PC-9 (cell line): ENCODE measurements at places on chromosomes 5 and 9. TPM values are rescaled to one million over a fixed set of nuclear protein-coding genes. Genes with fewer than 3 reads are reported as not detected.
A peak's percentile ranks its signal among the peaks of the same experiment; 100 is the strongest.

- DNase-seq: no peak
Measured at GRCh38 chr9:35861161-35861897, 8.9 kb downstream of the OR13J1 start.

- DNase-seq: no peak
Measured at GRCh38 chr5:62097361-62097760, 208.6 kb upstream of the KIF2A start.

DNA sequence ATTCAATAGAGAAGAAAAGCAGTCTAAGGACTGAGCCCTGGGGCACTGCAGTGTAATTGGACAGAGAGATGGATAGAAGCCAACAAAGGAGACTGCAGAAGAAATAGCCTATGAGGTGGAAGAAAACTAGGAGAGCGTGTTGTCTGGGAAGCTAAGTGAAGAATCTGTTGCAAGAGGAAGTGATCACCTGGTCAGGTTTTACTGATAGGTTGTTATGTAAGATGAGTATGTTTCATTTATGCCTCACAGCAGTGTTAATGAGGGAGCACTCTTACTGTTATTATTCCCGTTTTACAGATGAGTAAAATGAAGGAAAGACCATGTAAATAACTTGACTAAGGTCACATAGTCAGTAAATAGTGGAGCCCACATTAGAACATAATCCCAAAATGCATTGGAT is 80.0 kb upstream of the GRHPR start:
- DNase-seq: no peak

DNA sequence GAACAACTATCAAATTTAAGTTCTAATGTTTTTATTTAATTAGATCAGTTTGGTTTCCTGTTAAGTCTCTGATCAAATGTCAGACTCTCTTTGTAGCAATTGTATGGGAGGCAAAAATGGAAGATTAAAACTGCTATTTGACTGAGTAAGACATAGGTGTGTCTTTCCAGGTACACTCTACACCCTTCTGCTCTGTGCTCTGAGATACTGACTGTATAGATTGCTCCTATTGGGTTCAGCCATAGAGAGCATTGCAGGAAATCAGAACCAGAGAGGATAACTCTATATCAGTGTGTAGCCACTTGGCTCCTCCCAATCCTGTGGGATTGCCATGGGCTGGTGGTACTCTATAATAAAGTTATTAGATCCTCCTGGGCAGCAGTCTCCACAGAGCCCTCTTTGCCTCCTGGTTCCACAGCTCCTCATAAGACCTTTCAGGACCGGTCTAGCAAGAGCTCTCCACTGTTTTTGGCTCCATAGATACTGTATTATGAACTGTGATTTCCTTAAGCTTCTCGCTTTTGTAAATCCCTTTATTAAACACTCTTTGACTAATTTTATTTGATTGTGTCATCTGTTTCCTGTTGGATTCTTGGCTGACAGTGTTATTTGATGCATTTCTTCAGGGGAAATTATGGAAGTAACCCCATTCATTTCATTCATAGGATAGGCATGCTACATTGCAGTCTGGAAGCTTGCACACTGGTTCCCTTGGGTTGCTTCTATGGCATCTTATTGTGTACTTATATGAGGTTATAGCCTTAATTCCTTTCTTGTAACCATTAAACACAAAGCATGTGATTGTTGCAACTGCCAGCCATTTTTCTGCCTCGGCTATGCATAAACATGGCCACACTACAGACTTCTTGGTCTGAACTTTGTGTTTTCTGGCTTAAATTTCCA is 115.6 kb downstream of the VCAN start:
- DNase-seq: no peak

- DNase-seq: no peak
Measured at GRCh38 chr9:90300611-90301276, 341.9 kb downstream of the DIRAS2 start.

DNA sequence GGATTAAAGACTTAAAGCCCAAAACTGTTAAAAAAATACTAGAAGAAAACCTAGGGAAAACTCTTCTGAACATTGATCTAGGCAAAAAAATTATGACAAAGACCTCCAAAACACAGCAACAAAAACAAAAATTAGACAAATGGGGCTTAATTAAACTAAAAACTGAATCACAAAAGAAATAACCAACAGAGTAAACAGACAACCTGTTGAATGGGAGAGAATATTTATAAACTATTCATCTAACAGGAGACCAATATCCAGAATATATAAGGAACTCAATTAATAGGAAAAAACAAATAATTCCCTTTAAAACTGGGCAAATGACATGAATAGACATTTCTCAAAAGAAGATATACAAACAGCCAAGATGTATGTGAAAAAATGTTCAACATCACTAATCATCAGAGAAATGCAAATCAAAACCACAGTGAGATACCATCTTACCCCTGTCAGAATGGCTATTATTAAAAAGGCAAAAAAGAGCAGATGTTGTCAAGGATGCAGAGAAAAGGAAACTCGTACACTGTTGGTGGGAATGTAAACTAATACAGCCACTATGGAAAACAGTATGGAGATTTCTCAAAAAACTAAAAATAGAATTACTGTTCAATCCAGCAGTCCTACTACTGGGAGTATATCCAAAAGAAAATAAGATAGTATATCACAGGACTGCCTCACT is 50.2 kb upstream of the TLX3 start:
- no peak for DNase-seq

GRCh38 chr5:116900793-116901192 is 326.2 kb upstream of the SEMA6A start:
- no peak for DNase-seq

DNA sequence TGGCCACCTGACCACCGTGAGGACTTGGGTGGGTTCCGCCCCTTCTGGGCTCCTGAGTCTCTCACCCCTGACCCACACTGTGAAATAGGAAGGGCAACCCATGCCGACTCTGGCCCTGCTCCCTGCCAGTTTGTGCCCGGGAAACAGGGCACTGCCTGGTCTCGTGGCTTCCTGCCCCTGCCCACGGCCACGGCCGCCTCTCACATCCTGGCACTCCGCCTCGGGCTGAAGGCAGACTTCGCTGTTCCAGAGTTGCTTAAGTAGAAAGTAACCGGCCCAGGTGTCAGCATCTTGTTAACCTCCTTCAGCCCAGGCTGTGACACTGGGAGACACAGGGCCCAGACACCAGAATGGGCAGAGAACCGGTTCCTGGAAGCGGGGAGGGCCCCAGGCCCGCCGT is 68.7 kb upstream of the RNU6ATAC start:
- DNase-seq: no peak

- DNase-seq: no peak
Measured at GRCh38 chr5:79236362-79236969, 535 bp downstream of the JMY start.

- no peak for DNase-seq
Measured at GRCh38 chr9:17062497-17062896, 72.3 kb upstream of the CNTLN start.

DNA sequence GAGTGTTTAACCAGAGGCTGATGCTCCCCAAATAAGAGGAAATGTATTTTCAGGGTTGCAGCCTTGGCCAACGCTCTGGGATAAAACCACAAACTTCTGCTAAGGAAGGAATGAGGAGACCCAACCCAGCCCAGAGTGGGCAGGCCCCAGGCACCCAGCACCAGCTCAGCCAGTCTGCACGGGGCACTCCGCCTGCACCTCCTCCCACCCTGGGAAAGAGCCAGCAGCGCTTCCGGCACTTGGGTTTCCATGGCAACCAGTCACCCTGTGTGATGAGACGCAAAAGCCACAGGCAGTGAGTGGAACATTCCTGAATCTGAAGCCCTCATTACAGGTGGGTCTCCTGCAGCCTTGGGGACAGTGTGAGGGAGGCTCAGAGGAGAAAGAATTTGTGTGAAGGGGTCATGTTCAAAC is 85.2 kb upstream of the ZBTB43 start:
- peak; percentile 73 for DNase-seq

The NUP214 gene
- 49.6 and 59.0 TPM in 2 replicates for total RNA-seq

The TXNDC8 gene
- total RNA-seq: not detected in 2 replicates

GRCh38 chr5:28864006-28864405 is 1825.6 kb upstream of the CDH9 start:
- DNase-seq: no peak

The OR1J2 gene
- total RNA-seq: not detected in 2 replicates

The SUSD3 gene
- total RNA-seq: 8.4 and 8.7 TPM in 2 replicates

DNA sequence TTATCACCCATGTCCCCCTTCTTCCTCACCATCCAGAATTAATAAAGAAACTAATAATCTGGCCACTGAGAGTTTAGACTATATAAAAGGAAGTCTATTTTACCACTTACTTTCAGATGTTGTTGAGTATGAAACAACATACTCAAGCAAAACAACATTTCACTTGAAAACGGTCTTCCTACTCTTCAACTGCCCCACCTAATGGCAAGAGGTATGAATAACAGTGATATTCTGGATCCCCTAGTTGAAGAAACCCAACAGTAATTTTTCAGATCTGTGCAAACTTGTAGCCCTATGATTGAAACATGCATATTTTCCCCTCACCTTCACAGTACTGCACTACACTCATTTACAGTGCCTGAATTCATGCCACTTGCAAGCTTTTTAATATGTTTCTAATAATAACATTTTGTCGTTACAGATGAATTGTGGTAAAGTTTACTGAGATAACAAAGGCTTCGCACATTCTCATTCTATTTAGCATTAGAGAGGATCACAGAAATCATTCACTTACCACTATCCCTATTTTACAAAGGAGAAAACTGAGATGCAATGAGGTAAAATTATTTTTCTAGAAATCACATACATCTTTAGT is 267.9 kb upstream of the PDE4D start:
- peak; percentile 0 for DNase-seq

The RASEF gene
- total RNA-seq: 10.8 and 12.8 TPM in 2 replicates

DNA sequence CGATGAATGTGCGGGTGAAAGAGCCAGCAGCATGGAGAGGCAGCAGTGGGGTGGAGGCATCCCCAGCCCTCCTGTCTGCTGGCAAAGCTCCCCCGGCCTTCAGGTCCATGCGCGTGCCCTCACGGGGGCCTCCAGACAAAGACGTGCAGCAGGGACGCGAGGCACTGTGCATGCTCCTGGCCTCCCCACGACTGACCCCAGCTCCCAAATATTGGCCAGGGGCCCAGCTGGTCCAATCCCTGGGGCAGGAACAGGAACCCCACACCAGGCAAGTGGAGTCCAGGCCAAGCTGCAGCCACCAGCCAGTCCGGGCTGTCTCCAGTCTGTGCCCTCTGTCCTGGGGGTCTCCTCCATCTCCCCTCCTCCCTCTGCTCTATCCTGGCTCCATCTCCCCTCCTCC is 33.5 kb upstream of the LRRC14B start:
- no peak for DNase-seq

DNA sequence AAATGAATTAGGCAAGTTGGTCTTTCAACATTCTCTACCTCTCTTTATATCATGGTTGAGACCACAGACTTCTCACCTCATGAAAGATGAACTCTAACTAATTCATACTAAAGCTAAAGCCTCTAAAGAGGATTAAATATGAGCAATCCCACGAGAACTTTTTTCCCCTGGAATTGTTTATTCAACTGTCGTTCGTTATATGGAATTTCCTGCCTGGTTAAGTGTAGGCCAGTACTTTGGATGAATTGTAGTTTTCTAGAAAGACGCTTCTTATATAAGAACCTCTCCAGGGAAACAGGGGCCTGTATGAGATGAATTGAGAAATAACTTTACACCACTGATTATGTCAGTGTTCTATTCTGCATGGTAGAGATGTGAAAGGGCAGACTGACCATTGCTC is 42.9 kb downstream of the PDCD1LG2 start:
- no peak for DNase-seq

The SPATA31E1 gene
- not detected in 2 replicates for total RNA-seq

The SNAPC4 gene
- 13.3 and 14.4 TPM in 2 replicates for total RNA-seq

- DNase-seq: no peak
Measured at GRCh38 chr9:2939368-2939767, 95.5 kb upstream of the PUM3 start.

DNA sequence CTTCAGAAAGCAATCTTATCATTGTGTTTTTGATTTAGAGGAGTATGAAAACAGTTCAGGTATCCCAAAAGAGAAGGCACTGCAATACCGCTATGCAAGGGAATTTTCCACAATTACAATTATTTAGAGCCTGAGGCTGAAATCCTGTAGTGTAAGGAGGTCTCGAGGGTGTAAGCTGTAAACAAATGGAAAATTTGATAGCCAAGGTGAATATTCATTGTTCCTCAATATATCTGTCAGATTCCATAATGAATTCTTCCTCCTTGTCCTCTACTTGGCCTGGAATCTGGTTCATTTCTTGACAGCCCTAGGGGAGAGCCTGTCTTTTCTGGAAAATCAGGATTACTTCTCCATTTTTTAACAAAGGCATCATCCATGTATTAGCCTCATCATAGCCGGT is 63.1 kb upstream of the SMARCA2 start:
- DNase-seq: no peak

DNA sequence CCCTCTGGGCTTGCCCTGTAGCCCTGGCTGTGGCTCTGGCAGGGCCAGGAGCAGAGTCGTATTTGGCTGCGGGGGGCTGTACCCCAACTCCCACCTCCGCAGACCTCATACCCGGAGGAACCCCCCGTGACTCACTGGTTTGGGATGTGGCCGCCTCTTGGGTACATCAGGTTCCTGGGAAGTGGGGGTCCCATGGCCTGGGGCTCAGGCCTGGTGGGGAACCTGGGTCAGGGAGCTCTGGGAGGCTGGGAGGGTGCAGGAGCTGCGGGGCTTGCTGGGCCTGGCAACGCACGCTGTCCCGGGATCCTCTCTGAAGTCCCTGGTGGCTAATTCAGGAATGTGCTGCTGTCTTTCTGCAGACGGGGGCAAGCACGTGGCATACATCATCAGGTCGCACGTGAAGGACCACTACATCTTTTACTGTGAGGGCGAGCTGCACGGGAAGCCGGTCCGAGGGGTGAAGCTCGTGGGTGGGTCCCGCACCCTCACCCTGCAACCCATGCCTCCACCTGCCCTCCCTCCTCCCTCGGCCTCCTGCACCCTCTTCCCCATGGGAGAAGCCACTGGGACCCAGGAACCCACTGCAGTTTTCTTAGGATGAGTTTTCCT is 2.4 kb downstream of the LCN1 start:
- no peak for DNase-seq

GRCh38 chr5:112192866-112193265 is 226.2 kb downstream of the EPB41L4A start:
- no peak for DNase-seq

DNA sequence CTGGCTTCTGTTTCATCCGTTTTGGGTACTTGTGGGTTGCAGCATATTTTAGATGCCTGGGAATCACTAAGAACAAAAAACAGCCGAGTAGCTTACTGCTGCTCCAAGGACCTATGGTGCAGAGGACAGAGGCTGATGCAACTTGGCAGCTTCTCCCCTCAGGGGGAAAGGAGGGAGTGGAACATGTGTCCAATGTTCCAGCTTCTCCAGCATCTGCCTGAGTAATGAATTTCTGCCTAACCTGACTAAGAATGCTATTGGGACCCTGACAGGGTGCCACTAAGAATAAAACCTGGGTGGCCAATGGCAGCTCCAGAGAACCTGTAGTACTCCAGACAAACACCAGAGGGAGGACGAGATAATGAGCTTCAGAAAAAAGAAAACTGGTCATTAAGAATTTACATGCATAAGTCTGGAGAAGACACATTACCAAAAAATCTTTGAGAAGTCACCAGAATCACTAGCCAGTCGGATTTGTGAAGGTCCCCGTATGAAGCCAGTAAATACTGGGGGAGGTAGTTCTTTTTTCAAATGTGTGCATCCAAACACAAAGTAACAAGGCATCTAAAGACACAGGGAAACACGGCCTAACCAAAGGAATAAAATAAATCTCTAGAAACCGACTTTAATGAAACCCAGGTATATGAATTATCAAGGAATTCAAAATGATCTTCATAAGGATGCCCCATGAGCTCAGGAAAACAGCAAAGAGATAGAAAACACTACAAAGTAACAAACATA is 293.5 kb downstream of the HINT1 start:
- no peak for DNase-seq
